Cerebellar nuclear complex (tissue), 1 donor: ENCODE measurements at places on chromosomes 1 and 21.

- no peak for DNase-seq
Observed at GRCh38 chr21:38807441-38807871, 1.7 kb downstream of the ETS2 start.

DNA sequence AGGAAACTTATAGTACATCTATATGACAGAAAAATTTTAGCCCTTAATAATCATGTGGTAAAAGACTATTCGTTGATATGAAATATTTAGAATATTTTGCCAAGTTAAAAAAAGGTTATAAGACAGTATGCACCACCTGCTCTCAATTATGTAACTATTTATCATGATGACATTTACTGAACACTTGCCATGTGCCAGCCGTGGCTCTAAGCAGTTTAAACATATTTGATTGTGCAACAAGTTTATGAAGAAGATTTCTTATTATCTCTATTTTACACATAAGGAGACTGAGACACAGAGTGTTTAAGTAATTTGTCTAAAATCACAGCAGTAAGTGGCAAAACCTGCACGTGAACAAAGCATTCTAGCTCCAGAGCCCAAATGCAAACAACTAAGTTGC is 199.3 kb upstream of the JUN start:
- DNase-seq, result no peak

GRCh38 chr1:118340928-118341910 is 156.2 kb upstream of the SPAG17 start:
- DNase-seq, result no peak

DNA sequence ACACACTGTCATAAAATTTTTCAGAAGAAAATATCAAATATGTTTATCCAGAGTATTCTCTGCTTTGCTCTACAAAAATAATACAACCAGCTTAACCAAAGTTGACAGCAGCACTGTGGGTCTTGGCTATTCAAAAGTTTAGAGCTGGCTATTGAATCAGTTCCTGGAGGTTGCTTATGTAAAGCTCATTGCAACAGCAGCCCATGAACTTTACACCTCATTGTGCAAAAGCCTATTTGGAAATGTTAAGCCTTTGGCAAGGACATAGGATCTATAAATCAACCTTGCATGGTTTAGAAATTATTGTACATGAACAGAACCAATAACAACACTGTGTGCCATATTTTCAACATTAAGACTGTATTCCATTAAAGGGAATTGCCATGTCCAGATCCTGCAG is 714.9 kb downstream of the ADGRL2 start:
- DNase-seq, result no peak

GRCh38 chr1:240611619-240612480 is at the start of gene GREM2:
Gene GREM2, minus strand, starts transcription at chr1:240612155. Its CDS starts 118,680 bp downstream, at chr1:240493475.
- no peak for DNase-seq

DNA sequence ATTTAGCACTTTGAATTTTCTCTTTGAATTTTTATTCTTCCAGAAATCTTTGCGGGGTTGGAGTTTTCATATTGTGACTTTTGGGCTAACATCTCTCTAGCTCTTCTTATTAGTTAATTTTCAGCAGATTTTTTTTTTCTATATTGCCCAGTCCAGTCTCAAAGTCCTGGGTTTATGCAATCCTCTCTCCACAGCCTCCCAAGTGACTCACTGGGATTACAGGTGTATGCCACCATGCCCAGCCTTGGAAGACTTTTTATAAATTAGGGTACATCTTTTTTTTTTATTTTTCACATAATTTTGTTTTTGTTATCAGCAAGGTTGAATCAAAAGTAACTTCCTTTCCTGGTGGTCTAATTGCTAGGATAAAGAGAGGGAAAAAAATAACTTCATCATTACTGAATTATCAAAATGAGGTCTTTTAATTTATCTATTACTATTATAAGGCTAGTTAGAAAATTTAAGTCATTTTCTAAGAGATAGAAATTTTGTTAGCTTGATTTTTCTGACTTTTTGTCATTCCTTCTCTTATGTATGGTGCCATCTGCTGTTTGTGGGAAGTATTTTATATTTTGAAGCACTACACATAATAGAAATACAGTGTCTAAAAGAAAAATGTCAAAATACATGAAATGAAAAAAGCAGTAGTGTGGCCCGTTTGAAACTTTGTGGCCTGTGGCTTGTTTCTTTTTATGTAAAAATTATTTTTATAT is 273.4 kb upstream of the CACYBP start:
- DNase-seq, result no peak

- DNase-seq, result no peak
Observed at GRCh38 chr1:100249155-100249536, 488 bp downstream of the DBT start.

DNA sequence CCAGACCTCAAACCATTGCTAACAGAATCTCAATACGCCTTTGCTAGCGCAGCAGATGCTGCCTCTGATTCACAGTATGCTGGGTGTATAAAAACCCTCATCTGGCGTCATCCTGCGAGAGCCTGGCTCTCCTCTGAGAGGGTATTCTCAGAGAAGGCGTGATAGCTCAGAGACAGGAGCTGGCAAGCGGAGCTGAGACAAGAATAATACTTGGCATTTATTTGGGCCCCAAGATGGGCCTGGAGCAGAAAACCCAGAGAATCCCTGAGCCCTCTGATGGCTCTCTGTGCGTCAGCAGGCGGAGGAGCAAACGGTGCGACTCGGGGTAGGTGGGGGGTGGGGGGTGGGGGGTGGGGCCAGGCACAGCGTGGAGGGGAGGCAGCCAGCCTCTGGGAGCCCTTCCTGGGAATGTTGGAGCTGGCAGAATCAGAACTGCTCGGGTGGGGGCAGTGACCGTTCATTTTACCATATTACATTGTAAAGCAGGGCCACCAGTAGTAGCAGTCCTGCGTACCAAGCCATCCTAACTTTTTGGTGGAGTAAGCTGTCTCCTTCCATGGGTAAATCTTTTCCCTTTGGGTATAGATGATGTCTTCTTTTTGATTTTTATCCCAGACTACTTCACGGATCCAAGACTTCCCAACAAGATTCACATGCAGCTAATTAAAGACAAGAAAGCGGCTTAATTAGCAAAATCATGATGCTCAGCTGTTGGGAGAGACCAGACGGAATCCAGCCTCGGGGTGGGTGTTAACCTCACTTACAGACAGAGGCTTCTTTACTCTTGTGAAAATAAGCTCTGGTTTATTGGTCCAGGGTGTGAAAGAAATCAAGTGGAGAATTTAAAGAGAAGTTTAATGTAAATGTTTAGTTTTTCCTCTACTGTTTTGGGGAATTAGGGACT is 7.1 kb downstream of the RIIAD1 start:
- DNase-seq, result peak; percentile 70

- DNase-seq, result no peak
Observed at GRCh38 chr21:21007606-21008005, 9.4 kb downstream of the NCAM2 start.

DNA sequence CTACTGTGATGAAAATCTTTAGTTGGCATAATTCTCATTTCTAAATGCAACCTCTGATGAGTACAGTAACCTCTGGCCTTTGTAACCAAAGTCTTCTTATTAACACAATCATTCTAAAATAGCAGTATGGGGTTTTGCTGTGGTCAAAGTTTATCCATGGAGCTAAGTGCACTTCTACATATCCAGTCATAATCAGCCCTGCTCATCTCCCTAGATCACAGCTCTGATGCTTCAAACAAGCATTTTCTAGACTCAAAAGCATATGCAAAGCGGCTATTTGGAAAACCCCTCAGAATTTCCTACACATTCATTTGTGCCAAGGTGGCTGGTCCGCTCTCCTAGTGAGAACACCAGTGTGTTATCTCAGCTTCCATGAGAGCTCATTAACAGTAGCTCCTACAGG is 418.6 kb downstream of the MRPL39 start:
- no peak for DNase-seq

GRCh38 chr1:161261261-161262235 is 3.0 kb downstream of the PCP4L1 start:
- no peak for DNase-seq
